Motor neuron (in vitro differentiated cells): ENCODE measurements at places on chromosomes 2 and 18. TPM values are rescaled to one million over a fixed set of nuclear protein-coding genes. Genes with fewer than 3 reads are reported as not detected.

DNA sequence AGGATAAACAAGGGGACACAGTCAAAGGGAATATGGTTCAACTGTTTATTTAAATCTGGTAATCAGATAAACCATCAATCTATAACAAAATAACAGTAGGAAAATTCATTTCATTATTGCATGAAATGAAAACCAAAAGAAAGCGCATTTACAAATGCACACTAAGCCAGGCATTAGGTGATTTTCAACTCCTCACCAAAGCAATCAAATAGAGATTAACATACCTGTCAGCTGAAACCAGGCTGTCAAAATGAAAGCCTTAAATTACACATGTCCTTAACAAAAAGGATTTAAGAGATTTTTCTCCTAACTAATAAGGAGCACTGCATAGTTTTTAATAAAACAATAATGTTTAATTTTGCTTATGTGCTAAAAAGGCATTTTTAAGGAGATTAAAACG lies 23.0 kb downstream of the STK39 start:
- ATAC-seq, result no peak

DNA sequence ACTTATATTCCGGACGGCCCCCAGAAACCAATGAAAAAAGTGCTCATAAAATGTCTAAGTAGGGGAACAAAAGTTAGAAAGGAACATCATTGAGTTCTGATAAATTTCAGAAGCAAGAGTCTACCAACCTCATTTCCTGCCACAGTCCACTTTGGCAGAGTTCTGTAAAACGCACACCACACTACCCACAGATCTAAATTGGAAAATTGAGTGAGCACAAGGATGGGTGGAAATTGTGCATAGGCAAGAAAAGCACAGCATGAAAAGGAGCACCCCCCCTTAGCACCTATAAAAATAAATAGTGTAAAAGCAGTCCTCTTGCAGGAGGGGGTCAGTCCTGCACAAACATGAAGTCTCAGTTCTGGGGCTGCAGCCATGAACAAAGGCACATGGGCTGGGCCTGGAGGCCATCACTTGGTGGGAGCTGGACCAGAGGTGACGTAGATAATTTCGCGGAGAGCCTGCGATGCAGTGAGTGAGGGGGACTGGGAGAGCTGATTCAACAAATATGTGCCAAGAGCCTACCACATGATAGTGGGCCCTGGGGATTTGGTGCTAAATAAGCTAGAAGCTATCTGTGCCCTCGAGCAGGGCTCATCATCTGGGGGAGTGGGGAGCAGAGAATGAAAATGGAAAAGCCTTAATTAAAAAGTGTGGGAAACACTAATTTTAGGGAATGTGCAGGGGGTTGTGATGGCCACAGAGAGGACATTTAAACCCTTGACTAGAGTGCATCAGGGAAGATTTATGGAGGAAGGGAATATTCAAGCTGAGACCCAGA lies 48.9 kb upstream of the SPP2 start:
- no peak for ATAC-seq

DNA sequence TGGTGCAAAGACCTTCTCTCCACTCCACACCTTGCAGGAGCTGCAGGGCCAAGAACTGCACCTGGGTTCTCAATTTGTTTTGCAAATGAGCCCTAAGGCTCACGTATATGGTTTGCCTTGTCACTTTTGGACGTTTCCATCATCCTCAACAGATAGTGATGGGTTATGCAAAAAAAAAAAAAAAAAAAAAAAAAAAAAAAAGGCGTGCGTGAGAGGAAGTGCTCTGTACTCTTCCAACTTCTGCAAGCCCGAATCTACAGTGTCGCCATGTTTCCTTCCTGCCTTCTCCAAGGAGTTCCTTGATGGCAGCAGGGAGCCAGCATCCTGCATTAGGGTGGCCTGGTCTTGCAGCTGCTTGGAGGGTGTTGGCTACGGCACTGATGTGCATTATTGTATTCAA lies 4.0 kb upstream of the INHBB start:
- no peak for ATAC-seq

Gene DSG4
- not detected in 2 replicates for total RNA-seq

Gene CDH19
- 0.24 TPM in 2 replicates for total RNA-seq

Gene TUBB8B
- total RNA-seq, result 0.78 and 1.8 TPM in 2 replicates

Gene CDCA7
- 0.20 TPM in 1 of 2 replicates, not detected in the other for total RNA-seq

DNA sequence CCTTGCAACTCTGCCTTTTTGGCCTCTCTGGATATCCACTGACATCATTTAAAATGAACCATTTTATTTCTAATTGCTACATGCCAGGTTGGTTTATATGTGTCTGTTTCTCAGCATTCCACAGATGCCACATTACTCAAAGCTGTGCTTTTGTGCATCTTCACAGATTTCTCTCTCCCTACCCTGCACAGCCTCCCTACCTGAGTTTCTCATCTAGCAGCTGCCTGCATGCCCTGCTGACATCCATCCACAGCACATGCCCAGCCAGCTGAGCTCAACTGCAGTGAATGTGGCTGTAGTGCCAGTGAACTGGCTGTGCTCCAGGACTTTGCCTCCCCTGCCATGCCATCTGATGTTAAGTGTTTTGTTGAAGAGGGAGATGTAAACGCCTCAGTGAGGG lies 44.5 kb downstream of the PKP4 start:
- no peak for ATAC-seq

DNA sequence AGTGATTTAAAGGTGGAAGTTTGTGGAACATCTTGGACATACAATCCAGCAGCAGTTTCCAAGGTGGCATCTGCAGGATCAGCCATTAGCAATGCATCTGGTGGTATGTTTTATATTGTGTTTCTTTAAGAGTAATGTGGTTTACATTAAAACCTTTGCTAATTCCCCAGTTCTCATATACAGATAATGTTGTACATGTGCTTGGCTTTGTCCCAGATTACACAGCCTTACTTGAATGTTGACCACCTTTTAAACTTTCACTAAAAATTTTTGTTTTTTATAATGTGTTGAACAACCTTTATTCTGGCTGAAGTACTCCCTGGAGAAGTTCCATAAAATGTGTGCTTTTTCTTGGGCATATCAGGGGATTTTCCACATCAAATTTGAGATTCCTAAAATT lies 57.5 kb downstream of the MIB1 start:
- ATAC-seq, result no peak

DNA sequence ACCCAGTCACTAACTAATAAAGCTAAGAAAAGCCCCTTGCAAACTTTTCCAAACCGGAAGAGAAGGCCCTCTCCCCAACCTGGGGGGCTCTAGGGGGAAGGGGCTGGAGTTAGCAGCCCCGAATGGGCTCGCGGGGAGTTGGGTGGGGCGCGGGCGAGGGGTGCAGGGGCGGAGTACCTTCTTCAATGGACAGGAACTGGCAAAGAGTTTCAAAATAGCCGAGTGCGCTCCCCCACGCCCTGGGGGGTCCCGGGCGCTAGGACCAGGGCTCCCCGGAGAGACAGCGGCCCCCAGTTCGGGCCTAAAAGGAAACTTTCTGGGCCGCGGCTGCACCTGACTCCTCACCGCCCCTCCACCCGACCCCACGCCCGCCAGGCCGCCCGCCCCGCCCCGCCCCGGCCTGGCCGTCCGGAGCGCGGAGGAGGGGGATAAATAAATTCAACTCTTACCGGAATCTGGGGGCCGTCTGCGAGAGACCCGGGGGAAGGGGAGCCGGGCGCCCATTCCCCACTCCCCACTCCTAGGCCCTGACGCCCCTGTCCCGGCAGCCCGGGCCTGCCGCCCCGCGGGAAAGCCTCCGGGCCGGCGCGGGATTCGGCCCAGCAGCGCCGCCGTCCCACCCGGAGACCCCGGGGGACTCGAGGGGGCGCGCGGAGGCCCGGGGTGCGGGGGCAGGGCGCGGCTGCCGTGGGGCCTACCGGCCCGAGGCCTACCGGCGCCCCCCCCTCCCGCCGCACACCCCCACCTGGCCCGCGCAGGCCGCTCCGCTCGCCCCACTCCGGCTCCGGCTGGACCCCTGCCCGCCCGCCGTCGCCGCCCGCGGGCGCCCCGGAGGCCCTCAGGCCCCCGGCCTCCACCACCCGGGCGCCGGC lies 868 bp downstream of the INO80D start:
- ATAC-seq, result peak; percentile 16

DNA sequence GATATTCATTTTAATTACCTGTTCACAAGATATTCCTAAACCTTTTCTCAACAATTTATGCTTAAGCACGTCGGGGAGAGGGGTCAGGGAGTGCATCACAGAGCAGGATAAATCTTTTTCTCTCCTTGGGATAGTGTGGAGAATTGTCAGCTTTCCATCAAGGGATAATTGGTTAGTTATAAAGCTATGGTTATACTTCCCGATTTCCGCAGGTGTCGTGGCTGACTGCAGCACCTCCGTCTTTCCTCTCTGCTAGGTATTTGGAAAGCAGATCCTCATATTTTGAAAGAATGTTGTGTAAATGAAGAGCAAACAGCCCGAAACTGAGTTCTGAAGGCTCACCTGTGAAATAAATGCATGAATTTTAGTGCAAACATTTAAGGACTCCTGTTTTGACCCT lies 778 bp downstream of the DYNC2LI1 start:
- ATAC-seq, result no peak

- ATAC-seq, result peak; percentile 65
Observed at GRCh38 chr2:147511491-147511948, 333.3 kb upstream of the ACVR2A start.

DNA sequence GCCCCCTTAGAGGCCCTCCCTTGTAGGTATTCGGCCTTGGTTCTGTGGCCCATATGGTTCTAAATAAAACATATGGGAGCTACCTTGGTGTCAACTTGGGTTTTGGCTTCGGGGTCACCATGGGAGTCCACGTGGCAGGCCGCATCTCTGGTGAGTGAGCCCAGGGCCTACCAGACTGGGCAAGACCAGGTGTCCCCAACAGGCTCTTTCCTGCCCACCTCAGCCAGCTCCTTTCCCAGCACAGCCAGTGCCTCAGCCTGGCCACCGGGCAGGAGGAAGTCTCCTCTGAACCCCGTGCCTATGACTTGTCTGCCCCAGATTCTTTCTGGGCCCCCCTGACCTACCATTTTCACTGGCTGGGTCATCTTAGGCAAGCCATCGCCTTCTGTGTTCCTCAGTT lies 268.8 kb upstream of the TEKT4 start:
- ATAC-seq, result no peak

GRCh38 chr18:79504034-79504433 lies 108.3 kb downstream of the NFATC1 start:
- no peak for ATAC-seq

GRCh38 chr2:32976409-32977063 lies 29.8 kb downstream of the LTBP1 start:
- no peak for ATAC-seq

GRCh38 chr2:103387888-103388287 lies 626.1 kb downstream of the TMEM182 start:
- ATAC-seq, result no peak

- peak; percentile 100 for ATAC-seq
Observed at GRCh38 chr2:38690499-38691420, 24.8 kb downstream of the GALM start.

DNA sequence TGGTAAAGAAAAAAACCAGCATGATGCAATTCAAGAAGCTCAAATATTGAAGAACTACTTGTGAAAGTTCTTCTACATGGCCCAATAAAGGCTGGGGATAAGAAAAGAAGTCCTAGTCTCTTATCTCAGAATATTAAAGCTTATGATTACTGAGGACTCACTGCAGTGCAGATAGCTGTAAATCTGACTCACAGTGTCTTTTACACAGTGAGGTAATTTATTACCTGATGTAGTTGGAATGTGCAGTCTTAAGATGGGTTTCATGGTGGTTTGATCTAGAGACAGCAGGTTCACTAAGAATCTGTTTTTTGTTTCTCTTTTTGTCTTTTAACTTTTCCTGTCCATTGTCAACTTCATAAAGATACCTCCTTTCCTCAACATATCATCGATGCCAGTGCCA lies 484.0 kb upstream of the MAP2 start:
- ATAC-seq, result no peak

DNA sequence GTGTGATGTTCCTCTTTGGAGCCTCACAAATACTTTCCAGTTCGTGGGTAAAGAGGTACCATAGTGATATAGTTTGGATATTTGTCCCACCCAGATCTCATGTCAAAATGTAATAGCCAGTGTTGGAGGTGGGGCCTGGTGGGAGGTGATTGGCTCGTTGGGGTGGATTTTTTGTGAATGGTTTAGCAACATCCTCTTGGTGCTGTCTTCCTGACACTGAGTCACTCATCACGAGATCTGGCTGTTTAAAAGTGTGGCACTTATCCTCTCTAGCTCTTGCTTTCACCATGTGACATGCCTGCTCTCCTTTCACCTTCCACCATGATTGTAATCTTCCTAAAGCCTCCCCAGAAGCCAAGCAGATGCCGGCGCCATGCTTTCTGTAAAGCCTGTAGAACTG lies 3.0 kb upstream of the CCDC93 start:
- ATAC-seq, result no peak

- ATAC-seq, result peak; percentile 71
Observed at GRCh38 chr2:55153584-55154299, 78.4 kb downstream of the CLHC1 start.

DNA sequence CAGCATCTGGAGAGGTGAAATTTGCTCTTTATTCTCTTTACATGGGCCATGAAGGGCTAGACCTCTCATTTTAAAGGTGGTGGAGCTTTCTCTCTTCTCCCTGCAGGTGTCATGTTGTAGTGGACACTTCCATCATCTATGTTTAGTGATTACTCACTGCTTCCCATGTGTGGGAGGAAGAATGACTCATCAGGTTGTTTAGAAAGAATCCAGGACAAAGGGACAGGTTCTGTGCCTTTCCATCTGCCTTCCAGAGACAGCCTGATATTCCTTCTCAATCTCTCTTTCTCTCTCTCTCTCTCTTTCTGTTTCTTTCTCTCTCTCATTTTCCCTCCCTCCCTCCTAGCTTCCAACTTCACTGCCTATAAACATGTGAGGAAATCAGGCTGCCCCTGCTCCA lies 38.7 kb downstream of the SCG2 start:
- peak; percentile 98 for ATAC-seq

- ATAC-seq, result no peak
Observed at GRCh38 chr2:227876300-227876801, 4.9 kb downstream of the DAW1 start.

Gene NXPH2
- total RNA-seq, result 0.44 and 0.95 TPM in 2 replicates

GRCh38 chr2:108906403-108907077 lies 82.5 kb downstream of the EDAR start:
- ATAC-seq, result no peak

- ATAC-seq, result no peak
Observed at GRCh38 chr2:64836566-64836965, 152.6 kb upstream of the SLC1A4 start.

DNA sequence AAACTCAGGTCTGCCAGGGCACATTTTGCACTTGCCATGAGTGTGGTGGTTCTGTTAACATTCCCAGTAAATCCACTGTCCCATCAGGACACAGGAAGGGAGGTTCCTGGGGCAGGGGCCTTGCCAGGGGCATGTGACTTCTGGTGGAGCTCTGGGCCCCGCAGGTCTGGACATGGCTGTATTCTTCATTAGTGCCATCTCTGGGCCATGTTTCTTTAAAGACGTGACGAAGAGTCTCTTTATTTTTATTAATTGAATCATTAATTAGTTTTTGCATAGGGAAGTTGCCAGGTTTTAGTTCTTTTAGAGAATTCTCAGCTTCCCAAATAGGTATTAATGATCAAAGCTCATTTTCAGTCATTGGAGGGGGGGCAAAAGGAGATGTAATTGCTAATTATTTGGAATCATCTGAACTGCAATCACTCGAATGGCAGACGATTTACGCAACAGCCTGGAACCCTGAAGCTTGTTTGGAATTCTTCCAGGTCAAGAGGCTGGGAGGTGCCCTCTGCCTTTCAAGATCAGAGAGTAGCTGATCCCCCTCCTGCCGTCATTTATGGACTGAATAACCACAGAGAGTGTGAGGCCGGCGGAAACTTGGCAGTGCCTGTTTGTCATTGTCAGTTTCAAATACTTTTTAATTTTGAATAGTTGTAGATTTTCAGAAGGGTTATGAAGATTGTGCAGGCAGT lies 106.2 kb downstream of the RTP5 start:
- no peak for ATAC-seq

- no peak for ATAC-seq
Observed at GRCh38 chr18:79129120-79129519, 59.9 kb downstream of the ATP9B start.

- no peak for ATAC-seq
Observed at GRCh38 chr18:78378983-78379382, 600.6 kb upstream of the SALL3 start.
